Uterine smooth muscle cell (primary cell): ENCODE measurements at places on chromosomes 3 and 15. TPM values are rescaled to one million over a fixed set of nuclear protein-coding genes. Genes with fewer than 3 reads are reported as not detected.

PLCB2 gene
- total RNA-seq = 0.12 and 0.66 TPM in 2 replicates

OXTR gene
- 8.9 and 12.1 TPM in 2 replicates for total RNA-seq

LEKR1 gene
- 0.37 and 1.3 TPM in 2 replicates for total RNA-seq

LRTM1 gene
- not detected in 2 replicates for total RNA-seq

SPTBN5 gene
- total RNA-seq = under 0.01 and 0.11 TPM in 2 replicates

AP3S2 gene
- total RNA-seq = 61.2 and 73.4 TPM in 2 replicates

BCHE gene
- total RNA-seq = 8.2 and 13.4 TPM in 2 replicates

PRICKLE2 gene
- total RNA-seq = 12.8 and 28.5 TPM in 2 replicates

FBXO40 gene
- under 0.01 TPM in 1 of 2 replicates, not detected in the other for total RNA-seq

MORC1 gene
- not detected in 2 replicates for total RNA-seq

TM4SF4 gene
- total RNA-seq = not detected in 2 replicates

MAN2A2 gene
- total RNA-seq = 13.6 and 15.5 TPM in 2 replicates

TNNC1 gene
- 0.33 TPM in 1 of 2 replicates, not detected in the other for total RNA-seq

STXBP5L gene
- under 0.01 TPM in 1 of 2 replicates, not detected in the other for total RNA-seq

LINGO1 gene
- total RNA-seq = not detected in 2 replicates

ADAMTS17 gene
- total RNA-seq = 0.11 and 0.25 TPM in 2 replicates

NECTIN3 gene
- total RNA-seq = 53.0 and 63.2 TPM in 2 replicates

EXD1 gene
- total RNA-seq = 0.11 TPM in 1 of 2 replicates, not detected in the other

ZNF774 gene
- total RNA-seq = 1.1 and 2.5 TPM in 2 replicates

IQCF5 gene
- not detected in 2 replicates for total RNA-seq

SYNPR gene
- not detected in 2 replicates for total RNA-seq

FETUB gene
- not detected in 2 replicates for total RNA-seq

PLOD2 gene
- 149 and 317 TPM in 2 replicates for total RNA-seq

CIB1 gene
- 27.1 and 31.9 TPM in 2 replicates for total RNA-seq

IL17RB gene
- 0.11 and 0.12 TPM in 2 replicates for total RNA-seq

ANKUB1 gene
- not detected in 2 replicates for total RNA-seq

MUC4 gene
- total RNA-seq = under 0.01 TPM in 1 of 2 replicates, not detected in the other

ZCWPW2 gene
- 0.22 and 0.87 TPM in 2 replicates for total RNA-seq

GOLGA8G gene
- not detected in 2 replicates for total RNA-seq

MYRIP gene
- 0.12 and 0.22 TPM in 2 replicates for total RNA-seq

STRIT1 gene
- total RNA-seq = not detected in 2 replicates

ZNF80 gene
- total RNA-seq = not detected in 2 replicates

DPPA2 gene
- total RNA-seq = not detected in 2 replicates

LXN gene
- 196 and 234 TPM in 2 replicates for total RNA-seq

CPN2 gene
- not detected in 2 replicates for total RNA-seq

COLQ gene
- total RNA-seq = 0.66 and 0.75 TPM in 2 replicates

SEC61A1 gene
- total RNA-seq = 363 and 403 TPM in 2 replicates

CKMT1B gene
- total RNA-seq = not detected in 2 replicates

RBMS3 gene
- 22.5 and 34.9 TPM in 2 replicates for total RNA-seq

CCDC191 gene
- 1.2 and 2.5 TPM in 2 replicates for total RNA-seq

WHAMM gene
- 4.4 and 4.6 TPM in 2 replicates for total RNA-seq

AMOTL2 gene
- 75.3 and 100 TPM in 2 replicates for total RNA-seq

SV2B gene
- total RNA-seq = under 0.01 and 0.12 TPM in 2 replicates

VPS18 gene
- total RNA-seq = 51.7 and 59.8 TPM in 2 replicates

TIMP4 gene
- 5.1 and 5.6 TPM in 2 replicates for total RNA-seq

P4HTM gene
- total RNA-seq = 24.6 and 42.4 TPM in 2 replicates
